ENCODE measurements at places on chromosomes 12 and 14. TPM values are rescaled to one million over a fixed set of nuclear protein-coding genes. Genes with fewer than 3 reads are reported as not detected.

- no peak for DNase-seq
Observed at GRCh38 chr12:111443586-111443985, 37.9 kb downstream of the SH2B3 start.

GRCh38 chr12:49706351-49707127 lies 666 bp downstream of the FMNL3 start:
- peak; percentile 76 for DNase-seq

Gene LRRC10
- polyA plus RNA-seq = 22.0 TPM

Gene SSTR1
- polyA plus RNA-seq = 0.48 TPM

Gene VRK1
- polyA plus RNA-seq = 4.9 TPM

DNA sequence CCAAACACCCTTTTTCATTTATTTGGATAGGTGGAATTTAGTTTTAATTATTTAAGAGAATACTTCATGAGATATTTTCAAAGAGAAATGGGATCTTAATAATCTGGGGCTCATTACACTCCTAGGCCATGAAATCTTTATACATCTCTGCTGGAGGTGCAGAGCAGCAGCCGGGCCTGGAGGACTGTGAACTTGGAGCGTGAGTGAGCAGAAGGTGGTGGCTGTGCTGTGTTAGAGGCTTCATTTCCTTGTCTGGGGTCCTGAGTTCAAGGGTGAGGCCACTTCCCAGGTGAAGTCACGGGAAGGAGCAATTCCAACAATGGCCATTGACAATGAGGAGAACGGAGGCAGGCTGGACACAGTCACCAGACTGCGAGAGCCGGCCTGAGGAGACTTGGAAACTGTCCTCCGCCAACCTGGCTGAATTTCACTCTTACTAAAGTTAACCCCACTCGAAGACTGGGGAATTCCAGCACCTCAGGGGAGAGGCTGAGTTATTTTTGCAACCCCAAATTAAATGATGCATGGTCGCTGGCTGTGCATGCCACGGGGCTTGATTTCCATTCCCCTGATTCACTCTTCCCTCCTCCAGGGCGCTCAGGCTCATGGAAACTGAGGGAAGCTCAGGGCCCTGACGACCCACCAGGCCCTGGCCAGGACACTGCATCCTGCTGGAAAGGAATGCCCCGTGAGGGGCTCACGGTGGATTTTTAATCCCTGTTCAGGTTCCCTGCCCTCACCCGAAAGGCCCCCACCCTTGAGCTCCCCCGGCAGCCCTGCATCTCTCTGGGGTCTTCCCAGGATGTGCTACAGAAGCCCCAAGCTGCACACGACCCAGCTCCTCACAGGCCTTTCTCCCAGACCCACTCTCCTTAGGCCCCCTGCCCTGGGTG lies 22.6 kb upstream of the TRAF3 start:
- no peak for DNase-seq

DNA sequence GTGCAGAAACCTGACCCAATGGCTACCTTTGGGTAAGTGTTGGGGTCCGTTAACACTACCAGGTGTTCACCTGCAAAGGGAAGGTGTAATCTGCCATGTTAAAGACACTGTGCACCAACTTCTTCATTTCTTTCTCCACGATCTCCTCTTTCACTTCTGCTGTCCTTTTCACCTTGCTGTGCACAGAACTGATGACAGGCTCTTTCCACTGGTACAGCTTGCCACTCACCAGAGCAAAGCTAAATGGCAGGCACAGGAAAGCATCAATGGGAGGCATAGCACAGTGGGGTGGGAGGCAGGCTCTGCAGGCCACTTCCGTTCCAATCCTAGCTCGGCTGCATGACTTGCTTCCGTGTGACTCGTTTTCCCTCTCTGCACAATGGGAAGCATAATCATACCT lies 2.6 kb upstream of the C12orf76 start:
- no peak for DNase-seq

DNA sequence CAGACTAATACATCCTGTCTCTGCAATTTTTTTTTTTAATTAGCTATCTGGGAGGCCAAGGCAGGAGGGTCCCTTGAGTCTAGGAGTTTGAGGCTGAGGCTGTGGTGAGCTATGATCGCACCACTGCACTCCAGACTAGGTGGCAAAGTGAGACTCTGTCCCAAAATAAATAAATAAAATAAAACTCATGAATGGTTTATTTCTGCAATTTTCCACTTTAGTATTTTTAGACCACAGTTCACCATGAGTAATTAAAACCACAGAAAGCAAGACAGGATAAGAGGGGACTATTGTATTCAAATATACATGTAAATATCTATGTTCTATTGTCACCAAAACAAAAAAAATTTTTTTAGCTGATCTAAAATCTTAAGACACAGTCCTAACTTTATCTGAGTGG lies 17.8 kb downstream of the TAOK3 start:
- DNase-seq = no peak

- no peak for DNase-seq
Observed at GRCh38 chr12:97300891-97301290, 161.7 kb upstream of the RMST start.

DNA sequence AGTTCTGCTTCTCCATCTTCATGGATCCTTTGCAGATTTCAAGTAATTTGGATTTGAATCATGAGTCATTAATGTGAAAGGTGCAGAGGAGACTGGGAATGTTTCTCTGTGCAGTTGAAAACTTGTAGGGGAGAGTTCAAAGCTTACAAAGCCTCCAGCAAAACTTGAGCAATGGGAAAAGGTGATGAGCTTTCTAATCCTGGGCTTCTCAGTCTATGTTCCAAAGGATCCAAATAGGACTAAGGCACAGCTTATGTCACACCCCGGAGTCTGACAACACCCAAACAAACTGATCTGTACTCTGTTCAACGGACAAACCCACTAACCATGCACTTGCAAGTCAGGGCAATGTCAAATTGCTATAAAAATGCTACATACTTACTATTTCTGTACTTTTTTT lies 134.8 kb downstream of the DUSP6 start:
- DNase-seq = no peak

- DNase-seq = no peak
Observed at GRCh38 chr12:80100591-80100990, 1.3 kb downstream of the OTOGL start.

DNA sequence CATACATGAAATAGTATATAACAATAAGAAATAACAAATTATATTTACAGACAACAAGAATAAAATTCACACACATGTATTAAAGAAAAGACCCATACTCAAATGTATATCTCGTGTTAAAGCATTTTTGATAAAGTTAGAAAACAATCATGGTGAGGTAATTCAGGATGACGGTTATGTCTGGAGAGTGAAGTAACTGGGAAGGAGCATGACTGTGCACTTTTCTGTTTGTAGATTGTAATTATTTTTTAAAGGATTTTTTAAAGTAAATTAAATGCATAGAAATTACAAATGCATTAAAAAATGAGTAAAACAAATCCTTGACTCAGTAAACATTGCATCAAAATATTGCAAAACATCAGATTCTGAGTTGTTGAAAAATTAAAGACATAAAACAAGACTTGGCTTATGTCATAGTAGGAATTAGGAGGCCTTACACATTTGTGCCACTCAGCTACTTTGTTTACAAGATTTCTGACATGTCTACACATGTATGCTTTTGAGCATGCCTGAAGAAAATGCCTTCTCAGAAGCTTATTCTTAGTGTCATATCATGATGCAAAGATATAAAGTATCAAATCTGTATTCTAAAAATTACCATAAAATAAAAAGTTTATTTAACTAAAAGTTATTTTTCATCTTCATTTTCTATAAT lies 1325.1 kb downstream of the SLC16A7 start:
- DNase-seq = no peak

DNA sequence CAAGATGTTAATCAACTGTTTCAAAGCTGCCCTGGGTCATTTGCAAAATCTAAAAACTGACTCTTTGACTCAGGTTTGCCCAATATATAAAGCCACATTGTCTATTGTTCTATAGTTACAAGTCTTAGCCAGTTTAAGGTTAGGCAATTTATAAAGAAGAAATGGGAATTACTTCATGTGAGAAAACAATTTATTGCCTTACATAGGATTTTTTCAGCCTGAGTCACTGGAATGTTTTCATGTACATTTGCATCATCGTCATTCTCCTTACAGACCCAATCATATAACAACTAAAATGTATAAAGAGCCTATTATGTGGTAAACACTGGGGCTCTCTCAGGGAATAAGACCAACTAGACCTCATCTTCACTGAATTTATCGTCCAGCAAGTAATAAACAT lies 100.3 kb upstream of the PLEKHG7 start:
- no peak for DNase-seq

Gene PSMA6
- polyA plus RNA-seq = 193 TPM

DNA sequence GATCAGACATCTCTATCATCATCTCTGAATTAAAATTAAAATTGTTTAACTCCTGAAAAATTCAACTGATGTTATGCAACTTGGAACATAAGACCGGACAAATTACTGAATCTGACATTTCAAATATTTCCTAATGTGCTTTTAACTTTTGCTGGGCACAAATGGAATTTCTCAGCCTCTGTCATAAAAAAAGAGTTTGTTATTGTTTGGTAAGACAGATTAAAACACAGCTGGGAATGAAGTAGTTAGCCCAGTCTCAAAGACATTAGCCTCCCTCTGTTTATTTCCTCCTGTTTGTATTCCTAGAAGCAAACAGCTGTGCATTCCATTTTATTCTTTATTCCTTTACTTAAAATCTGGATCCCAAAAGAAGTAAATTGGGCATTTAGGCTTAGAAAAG lies 29.4 kb downstream of the PLEKHA5 start:
- no peak for DNase-seq

Gene OR4K14
- not detected for polyA plus RNA-seq

Gene KRT74
- polyA plus RNA-seq = 0.14 TPM

DNA sequence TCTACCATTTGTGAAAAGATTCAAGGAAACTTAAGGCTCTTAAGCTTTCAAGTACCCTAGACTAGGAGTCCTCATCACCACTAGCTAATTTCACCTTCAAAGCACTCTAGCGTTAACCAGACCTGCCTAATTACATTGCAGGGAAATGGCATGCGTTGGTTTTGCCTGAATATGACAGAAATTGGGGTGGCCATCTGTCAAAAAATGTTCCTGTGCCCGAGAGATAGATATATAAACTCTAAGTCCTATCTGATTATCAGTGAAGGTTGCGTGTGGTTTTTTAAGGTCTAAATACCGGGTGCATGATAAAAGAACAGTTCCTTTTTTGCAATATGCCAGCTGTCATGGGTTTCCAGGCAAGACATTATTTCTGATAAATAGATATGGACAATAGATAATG lies 48.3 kb downstream of the SPRING1 start:
- no peak for DNase-seq

DNA sequence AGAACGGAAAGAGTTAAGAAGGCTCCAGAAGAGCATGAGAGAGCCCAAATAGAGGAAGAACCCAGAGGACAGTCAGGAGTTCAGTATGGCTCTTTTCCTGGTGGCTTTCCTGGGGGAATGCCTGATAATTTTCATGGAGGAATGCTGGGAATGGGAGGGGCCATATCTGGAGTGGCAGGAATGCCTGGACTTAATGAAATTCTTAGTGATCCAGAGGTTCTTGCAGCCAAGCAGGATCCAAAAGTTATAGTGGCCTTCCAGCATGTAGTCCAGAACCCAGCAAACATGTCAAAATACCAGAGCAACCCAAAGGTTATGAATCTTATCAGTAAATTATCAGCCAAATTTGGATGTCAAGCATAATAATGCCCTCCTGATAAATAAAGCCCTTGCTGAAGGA lies 15.5 kb upstream of the SYT10 start:
- no peak for DNase-seq

DNA sequence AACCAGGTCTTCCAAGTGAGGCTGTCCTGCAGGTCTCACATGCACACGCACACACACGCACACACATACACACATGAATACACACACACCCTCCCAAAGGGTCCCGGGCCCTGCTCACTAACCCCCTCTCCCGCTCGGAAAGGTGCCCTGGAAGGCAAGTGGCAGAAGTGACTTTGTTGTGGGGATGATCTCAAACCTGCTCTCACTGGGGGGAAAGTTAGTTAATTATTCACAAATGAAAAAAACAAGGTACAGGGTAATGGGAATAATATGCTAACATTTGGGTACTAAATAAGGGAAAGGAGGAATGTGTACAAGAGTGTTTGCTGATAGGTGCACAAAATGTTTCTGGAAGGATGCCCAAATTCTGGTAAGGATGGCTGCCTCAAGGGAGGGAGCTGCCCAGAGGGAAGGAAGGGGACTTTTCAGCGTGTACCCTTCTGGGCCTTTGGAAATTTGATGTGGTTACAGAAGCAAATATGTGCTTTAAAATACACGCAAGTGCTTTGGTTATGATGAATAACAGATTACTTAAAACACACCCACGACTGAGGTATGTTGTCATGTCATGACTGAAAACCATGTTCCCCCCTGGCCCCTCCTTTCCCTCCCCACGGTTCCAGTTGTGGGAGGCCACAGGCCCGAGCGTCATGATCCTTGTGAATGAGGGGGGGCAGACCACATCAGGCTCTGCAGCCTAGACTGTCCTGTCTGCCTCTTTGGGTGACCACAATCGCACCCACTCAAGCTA lies 43.3 kb upstream of the PLEKHG6 start:
- DNase-seq = no peak

DNA sequence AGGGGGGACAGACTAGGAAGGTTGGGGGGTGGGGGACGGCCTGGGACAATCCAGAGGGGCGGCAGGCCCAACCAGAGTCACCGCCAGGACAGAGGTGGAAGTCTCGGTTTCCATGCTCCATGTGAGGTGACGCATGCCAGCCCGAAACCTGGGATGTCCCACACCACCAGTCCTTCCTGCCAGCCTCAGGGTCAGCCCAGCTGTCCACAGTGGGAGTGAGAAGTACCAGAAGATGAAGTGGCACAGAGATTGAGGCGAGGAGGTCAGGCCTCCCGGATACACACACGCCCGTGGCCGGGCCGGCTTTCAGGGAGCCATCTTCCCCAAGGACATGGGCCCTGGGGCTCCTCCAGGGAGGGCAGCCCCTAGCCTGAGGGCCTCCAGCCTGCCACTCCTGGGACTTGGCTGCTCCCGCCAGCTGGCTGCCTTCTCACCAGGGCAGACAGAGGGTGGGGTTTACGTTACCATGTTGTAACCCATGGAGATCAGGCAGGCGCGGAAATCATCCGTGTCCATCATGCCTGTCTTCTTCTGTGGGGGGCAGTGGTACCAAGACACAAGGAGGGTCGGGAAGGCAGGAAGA lies 85.2 kb upstream of the ZFP36L1 start:
- DNase-seq = no peak

Gene SLC5A8
- polyA plus RNA-seq = not detected

DNA sequence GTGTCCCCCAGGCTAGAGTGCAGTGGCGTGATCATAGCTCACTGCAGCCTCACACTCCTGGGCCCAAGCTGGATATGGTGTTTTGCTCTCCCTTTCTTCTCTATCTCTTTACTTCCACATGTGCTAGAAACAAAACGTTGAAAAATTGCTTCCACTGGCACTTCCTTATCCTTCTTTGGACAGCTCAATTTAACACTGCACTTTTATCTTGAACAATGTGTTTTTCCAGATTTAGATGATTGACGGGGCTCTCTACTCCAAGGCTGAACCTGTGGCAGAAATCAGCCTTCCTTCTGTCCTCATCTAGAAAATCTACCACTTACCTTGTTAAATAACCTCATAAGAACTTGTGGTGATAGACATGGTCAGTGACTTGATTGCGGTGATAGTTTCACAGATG lies 165.1 kb downstream of the DAD1 start:
- DNase-seq = no peak

Gene ARF3
- 65.0 TPM for polyA plus RNA-seq

- no peak for DNase-seq
Observed at GRCh38 chr12:54042970-54043853, 10.4 kb downstream of the HOXC5 start.

Gene CCDC197
- not detected for polyA plus RNA-seq

GRCh38 chr14:101026341-101026740 lies 122.8 kb upstream of the RTL1 start:
- DNase-seq = no peak
